ENCODE measurements at places on chromosomes 11 and 22.
A peak's percentile ranks its signal among the peaks of the same experiment; 100 is the strongest.

- no peak for DNase-seq
These were observed 100.4 kb downstream of the GALNT18 start for GRCh38 chr11:11521306-11522002.

GRCh38 chr11:79857377-79858214 is 416.8 kb upstream of the TENM4 start:
- DNase-seq: no peak

- DNase-seq: no peak
These were observed 244.3 kb downstream of the FAM76B start for GRCh38 chr11:95545116-95545875.

DNA sequence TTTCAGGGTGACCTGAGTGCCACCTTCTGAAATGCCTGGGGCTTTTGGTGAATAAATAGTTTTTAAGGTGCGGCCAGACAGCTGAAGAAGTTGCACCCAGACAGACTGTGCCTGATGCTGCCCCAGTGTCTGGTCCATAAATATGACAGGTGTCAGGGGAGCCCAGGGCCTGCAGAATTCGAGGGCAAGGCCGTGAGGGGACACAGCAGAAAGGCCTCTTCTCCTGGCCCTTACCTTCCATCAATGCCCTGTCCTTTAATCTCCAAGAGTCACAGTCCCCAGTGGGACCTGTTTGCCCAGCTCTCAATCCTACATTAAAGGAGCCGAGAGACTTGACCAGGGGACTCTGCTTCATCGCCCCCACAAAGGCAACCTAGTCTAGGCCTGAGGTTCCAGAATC is 45.7 kb downstream of the NAT10 start:
- no peak for DNase-seq

DNA sequence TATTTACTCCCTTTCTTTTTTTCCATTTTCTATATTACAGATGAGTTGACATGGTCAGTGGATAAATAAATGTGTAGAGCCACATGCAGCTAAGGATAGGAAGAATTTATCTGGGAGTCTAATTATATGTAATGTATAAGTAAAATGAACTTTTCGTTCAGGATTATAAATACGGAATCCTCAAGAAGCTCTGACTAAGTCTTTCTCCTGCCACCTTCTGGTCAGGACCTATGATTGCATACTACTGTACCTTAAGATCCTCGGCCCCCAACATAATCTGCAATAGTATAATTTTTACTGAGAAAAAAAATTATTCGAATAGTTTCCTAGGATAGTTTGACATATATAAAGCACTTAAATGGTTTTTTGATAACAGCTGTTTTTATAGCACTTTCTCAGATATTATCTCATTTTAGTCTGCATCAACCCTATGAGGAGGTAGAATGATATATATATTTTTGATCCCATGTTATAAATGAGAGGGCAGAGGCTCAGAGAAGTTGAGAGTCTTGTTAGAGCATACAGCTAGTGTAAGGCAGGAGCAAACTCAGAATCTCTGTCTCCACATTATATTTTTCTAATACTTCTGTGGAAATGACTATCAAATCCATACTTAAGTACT is 36.1 kb downstream of the CCDC90B start:
- no peak for DNase-seq

- no peak for DNase-seq
These were observed 4.5 kb upstream of the NOL12 start for GRCh38 chr22:37681556-37682049.

DNA sequence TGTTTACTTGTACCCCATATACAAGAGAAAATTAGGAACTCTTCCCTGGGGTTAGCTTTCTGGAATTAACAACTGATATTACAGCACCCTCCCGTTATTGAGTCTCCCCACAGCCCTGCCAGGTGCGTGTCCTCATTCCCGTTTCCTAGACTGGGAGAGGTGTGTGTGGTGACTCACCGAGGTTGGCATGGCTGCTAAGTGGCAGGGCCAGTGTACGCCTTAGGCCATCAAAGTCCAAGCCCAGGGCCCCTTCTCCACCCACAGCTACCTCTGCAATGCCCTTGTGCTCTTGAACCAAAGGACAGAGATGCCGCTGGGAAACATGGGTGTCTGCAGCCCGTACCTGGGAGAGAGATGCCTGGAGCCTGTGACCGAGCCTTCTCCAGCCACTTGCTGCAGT is 12.3 kb downstream of the IFT27 start:
- DNase-seq: no peak

DNA sequence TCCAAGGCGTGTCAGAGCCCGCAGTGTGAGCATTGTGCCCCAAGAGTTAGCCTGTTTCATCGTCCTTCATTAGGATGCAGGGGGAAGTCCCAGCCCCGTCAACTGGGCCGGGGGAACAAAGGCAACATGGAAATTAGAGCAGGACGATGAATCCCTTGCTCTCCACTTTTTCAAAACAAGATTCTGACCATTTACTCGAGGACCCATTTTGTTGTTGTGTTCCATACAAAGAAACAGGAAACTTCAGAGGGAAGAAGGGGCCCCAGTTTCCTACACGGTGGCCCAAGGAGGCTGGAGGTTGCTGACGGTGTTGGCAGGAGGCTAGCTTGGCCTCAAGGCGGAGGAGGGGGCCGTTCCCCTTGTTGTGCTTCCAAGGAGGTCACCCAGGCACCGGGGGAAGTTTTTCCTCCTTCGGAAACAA is 44.0 kb upstream of the SLC1A2 start:
- no peak for DNase-seq

DNA sequence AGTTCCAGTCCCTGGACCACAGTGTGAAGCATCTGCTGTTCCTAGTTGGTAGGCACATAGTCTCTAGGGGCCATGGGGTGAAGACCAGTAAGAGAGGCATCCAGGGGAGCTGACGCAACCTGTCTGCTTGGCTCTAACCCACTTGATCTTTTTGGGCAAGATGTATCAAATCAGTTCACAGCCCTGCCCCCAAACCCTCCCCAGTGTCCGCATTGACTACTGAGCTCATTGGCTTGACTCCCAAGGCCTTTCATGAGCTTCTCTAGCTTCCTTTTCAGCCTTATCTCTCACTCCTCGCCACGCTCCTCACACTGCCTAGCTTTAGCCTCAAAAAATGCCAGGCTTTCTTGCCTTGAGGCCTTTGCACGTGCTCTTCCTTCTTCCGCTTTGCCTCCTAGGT is 29.7 kb upstream of the ABCC8 start:
- no peak for DNase-seq

GRCh38 chr11:93504110-93505095 is 38.8 kb downstream of the SMCO4 start:
- DNase-seq: no peak

GRCh38 chr11:9047964-9048523 is 43.4 kb downstream of the SCUBE2 start:
- DNase-seq: peak; percentile 47

DNA sequence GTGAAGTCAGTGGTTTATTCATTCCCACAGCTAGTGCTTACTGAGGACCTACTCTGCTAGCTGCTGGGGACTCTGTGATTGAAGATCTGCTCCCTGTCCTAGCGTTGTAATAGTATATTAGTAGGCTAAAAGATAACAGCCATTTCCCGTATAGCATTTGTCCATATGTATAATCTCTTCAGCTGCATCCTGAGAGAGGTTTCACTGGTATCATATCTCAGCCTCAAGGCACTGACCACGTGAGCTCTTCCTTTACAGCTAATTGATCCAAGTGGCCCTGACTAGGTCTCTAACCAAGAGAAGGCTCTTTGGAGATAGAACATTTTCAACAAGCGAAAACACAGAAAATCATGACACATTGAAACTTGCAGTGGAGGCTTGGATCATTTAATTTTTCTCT is 110.2 kb downstream of the APIP start:
- no peak for DNase-seq

GRCh38 chr22:32926600-32926999 is 125.1 kb downstream of the TIMP3 start:
- no peak for DNase-seq

DNA sequence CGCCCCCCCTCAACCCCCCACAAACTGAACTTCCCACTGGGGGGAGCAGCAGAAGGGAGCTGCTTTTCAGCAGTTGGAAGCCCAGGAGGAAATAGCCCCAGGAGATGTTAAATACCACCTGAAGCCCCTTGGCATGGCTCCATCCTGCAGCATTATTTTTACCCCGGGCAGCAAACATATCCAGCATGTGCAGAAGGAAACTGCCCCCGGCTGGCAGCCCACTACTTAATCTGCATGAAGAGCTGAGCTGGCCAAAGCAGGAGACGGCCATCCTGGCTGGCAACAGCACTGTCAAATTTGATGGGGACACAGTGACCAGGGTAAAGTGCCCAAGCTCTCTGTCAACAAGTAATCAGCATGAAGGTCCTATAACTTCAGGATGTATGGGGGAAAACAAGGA is 32.0 kb downstream of the BUD13 start:
- DNase-seq: no peak

DNA sequence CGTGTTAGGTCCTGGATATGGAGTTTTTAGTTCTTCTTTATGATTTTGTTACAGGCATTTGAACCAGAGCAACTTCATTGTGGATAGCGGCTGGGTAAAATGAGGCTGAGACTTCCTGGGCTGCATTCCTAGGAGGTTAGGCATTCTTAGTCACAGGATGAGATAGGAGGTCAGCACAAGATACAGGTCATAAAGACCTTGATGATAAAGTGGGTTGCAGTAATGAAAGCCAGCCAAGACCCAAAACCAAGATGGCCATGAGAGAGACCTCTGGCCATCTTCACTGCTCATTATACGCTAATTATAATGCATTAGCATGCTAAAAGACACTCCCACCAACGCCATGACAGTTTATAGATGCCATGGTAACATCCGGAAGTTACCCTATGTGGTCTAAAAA is 23.4 kb upstream of the CLMP start:
- no peak for DNase-seq

DNA sequence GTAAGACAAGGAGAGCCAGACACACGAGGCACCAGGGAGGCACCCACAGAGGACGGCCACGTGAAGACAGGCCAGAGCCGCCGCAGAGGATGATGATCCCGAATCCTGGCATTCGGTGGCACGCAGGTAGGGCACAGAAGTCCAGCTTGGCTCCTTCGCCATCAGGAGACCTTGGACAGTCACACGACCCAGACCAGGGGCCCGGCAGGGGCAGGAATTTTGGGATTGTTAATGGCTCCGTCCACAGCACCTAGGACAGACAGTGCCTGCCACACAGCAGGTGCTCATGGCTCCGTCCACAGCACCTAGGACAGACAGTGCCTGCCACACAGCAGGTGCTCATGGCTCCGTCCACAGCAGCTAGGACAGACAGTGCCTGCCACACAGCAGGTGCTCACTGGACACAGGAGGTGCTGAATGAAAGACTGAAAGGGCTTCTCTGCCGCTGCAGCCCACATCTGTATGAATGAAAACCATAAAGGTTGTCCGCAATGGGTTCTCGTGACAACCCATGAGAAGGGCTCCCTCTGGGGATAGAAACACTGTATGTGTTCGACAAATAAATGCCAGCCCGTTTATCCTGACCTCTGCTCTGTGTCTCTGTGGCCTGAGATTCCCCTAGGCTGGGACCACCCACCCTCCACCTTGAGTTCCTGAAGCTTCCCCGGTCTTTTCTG is 341.6 kb downstream of the CTTN start:
- DNase-seq: no peak

GRCh38 chr22:36472689-36473088 is 8.8 kb downstream of the TXN2 start:
- DNase-seq: no peak

GRCh38 chr11:33021937-33022336 is 6.3 kb downstream of the DEPDC7 start:
- no peak for DNase-seq

DNA sequence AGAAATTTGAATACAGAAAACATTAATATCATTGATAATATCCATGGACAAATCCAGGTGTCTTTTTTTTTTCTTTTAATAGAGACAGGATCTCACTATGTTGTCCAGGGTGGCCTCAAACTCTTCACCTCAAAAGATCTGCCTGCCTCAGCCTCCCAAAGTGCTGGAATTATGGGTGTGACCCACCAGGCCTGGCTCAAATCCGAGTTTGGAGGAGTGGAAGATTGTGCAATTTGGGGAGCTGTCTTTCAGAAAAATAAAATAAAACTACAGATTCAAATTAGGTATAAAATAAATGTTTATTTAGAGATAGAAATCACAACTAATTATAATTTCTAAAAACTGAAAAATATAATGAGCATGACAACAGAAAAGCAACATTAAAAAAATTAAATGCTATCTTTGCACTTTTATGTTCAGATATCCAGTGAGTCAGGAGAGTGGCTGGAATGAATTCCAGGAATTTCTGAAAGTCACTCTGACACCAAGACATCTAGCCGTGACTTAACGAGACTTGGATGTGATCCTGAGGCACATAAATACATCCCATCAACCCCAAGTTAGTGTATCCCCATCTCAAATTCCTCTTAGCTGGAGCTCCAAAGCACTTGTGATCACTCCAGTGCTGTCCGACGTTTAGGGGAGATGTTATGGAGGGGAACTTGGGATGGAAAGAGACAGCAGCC is 128.6 kb upstream of the THY1 start:
- DNase-seq: no peak
